GM04503 (cell line): ENCODE measurements at places on chromosomes 1 and 21.

DNA sequence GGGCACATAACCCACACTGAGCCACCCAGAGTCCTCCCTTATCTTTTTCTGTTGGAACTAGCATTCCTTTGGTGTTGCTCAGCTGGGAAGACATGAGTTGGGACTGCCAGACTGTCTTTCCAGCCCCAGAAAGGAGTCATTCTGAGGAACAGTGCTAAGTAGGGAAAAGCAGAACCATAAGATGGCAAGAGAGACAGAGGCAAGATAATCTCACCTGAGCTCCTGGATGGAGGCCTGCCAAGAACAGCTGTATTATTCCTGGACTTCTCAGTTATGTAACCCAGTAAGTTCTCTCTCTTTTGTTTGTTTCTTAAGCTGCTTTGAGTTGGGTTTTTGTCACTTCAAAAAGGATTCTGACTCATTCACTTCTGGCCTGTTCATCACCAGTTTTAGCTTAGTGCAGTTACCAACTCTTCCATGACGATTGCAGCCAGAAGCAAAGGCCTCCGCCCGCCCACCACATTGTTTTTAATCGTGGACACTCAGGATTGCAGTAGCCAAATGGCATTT is 134.4 kb downstream of the OMA1 start:
- no peak for DNase-seq

DNA sequence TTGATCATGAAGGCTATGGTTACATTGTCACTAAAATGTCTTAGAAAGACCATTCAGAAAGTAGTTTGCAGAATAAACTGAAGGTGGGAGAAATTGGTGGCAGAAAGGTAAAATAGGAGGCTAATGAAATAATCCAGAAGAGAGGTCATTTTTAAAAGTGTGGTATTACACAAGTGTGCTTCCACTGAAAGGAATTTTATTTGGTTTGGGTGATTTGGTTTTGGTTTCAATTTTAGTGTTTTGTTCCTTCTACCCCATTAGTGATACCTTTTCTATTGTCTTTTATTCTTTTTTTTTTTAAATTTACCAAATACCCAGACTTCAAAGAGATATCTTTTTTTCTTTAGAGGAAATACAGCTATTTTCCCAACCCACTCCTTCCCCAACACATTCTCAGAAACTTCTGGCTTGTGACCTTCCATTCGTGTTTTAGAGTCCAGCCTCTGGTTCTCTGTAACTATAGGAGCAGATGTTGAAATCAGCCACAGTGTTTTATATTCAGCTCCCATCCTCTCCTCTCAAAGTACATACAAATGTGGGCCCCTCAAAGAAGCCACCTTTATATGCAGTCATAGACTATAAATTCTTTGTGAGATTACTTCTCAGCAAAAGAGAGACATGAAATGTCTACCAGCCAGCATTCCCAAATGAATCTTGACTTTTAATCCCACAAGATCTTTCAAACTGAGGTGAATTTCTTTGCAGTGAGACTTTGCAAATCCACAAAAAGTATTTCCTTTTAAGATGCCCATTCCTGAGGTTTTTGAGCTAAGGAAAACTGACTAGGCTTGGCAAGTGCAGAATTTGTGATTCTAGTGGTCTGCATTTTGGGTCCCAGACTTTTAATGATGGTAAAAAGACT is 42.0 kb upstream of the PALMD start:
- no peak for DNase-seq

DNA sequence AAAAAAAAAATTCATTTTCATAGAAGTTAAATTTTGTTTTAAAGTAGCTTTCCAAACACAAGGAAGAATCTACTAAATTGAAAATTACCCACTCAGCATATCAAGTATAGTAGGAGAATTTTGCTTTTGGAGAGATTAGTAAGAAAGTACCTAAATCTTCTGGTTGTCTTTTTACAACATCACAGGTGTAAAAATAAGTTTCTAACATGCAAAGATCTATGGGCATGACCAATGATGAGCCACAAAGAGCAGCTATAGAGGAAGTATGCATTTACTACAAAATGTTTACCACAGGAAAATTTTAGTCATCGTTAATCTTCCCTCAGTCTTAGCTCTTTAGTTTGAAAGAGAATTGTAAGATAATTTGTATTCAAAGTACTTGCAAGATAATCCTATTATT is 28.1 kb downstream of the ANGPTL3 start:
- no peak for DNase-seq

GRCh38 chr1:210850556-210850955 is 283.4 kb downstream of the KCNH1 start:
- no peak for DNase-seq

GRCh38 chr1:209621286-209621685 is 30.9 kb downstream of the LAMB3 start:
- no peak for DNase-seq

DNA sequence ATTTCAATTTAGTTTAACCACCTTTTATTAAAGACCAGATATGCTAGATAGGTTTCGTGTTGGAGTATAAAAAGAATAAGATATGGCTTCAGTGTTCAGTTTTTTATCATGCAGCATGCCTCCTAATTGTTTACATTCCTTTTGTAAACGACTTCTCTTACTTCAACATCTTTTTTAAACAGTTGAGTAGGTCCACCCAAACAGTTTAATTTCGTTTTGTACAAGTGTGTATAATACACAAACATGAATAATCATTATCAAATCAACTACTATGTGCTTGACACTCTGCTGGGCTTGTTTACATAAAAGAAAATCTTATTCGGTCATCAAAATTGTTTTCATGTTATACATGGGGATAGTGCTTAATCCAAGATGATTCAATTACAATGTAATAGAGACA is 906.3 kb upstream of the ADGRL4 start:
- DNase-seq = no peak
